ENCODE measurements at places on chromosomes 2 and 18.

DNA sequence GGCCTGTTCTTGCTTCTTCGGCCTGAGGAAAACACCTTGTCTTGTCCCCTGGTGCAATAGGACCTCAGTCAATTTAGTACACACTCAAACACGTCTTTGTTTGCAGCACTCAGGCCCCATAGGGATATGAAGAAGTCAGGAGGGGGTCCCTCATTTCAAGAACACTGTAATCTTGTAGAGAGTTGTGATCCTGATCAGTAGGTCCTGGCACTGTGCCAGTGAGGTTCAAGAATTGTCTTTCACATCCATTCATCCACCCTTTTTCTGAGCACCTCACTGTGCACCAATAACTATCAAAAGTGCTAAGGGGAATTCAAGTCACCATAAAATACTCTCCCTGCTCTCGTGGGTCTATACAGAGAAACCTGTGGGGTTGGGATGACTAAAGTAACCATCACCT is 131.4 kb upstream of the LHCGR start:
- no peak for DNase-seq

GRCh38 chr18:44536046-44536445 is 144.6 kb upstream of the SETBP1 start:
- DNase-seq: no peak

DNA sequence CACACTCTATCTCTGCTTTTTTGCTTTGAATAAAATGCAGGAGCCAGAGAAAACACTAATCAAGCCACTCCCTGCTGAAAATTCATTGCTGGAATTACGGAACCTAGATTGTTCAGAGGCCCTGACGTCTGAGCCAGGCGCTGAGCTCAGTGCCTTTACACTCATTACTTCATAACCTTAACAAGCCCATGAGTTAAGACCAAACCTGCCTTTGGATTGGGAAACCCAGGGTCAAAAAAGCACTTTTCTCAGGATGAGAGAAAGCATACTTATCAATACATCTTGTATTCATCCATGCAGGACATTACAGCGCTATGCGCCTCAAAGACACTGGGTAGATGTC is 762 bp downstream of the INO80C start:
- no peak for DNase-seq

GRCh38 chr18:79507546-79508480 is 112.1 kb downstream of the NFATC1 start:
- no peak for DNase-seq

- DNase-seq: no peak
Measured at GRCh38 chr2:242052421-242052820, 182.9 kb downstream of the RTP5 start.

GRCh38 chr2:59018737-59019136 is 777.6 kb upstream of the FANCL start:
- no peak for DNase-seq

DNA sequence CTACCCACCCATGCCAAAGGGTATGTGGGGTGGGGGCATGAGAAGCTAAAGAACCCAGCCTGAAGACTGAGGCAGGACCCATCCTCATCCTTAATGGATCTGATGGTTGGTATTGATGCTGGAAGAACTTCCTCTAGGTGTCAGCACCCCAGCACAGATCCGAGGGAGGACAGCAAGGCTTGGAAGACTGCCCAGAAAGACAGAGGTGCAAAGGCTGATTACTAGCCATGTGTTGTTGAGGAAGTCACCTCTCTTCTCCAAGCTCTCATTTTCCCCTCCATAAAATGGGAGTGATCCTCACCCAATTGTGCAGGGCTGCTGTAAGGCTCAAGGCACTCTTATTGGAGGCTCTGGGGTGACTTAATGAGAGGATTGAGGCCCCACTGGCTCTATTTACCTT is 256.5 kb downstream of the CELF4 start:
- no peak for DNase-seq

GRCh38 chr2:230865307-230865765 is 594 bp downstream of the ITM2C start:
- DNase-seq: no peak

- no peak for DNase-seq
Measured at GRCh38 chr2:13030606-13031005, 313.9 kb downstream of the TRIB2 start.

DNA sequence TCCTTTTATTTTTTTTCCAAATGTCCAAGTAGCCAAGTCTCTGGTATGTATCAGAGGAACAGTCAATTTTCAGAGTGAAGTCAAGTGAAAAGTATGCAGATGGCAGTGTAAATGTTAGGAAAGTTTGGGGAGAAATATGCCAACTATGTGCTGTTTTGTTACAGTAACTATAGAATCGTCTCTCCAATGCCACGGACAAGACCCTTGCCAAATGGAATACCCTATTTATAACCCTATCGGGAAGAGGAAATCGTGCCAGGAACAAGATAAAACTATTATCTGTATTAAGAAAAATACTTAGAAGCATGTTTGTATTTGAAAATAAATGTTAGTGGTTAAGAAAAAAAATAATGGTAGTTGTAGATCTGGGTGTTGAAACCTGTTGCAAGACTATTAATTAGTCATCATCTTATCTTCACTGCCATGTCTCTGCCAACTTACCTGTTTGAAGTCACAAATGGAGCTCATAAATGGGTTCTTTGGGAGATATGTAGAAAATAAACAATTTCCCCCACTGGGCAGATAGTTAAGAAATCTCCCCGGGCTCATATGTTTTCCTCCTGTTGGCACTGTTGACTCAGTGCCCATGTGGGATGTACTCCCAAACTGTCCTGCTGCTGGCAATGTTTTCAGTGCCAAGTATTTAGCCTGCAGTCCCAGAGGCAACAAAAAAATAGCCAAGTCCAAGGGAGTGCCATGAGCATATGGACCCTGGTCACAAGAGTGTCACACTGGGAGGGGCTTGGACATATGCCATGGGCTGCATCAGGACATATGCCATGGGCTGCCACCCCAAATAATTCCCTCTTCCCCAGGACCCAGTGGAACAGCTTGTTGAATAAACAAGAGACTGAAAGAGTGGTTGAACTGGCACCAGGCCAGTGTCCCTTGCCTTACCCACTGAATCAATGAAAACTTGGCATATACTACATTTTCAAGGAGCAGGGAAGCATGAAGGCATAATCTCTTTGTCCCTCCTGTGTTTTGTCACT is 366.9 kb downstream of the OSR1 start:
- DNase-seq: no peak

DNA sequence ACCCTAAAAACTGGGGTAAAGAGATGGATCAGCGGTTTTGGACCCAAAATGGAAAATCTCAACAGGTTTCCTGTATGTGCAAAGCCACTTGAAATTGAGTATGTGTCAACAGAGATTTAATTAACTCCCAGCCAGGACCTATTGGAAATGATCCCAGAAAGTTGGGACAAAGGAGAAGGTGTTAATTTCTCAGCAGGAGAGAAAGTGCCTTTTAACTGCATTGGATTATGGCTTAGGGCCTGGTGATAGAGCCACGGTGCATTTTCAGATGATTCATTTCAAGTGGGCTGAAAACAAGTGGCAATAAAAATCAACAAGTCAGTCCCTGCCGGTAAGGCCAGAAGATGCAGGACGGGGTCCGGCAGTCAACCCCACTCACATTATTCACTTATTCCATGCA is 80.2 kb upstream of the BCL11A start:
- no peak for DNase-seq

GRCh38 chr2:86632672-86633071 is 9.0 kb upstream of the RNF103 start:
- DNase-seq: no peak

- DNase-seq: no peak
Measured at GRCh38 chr2:143720095-143720664, 591.0 kb downstream of the ARHGAP15 start.

GRCh38 chr2:70643715-70644114 is 90.1 kb upstream of the TGFA start:
- no peak for DNase-seq

- DNase-seq: no peak
Measured at GRCh38 chr2:31420936-31421335, 6.4 kb upstream of the XDH start.

DNA sequence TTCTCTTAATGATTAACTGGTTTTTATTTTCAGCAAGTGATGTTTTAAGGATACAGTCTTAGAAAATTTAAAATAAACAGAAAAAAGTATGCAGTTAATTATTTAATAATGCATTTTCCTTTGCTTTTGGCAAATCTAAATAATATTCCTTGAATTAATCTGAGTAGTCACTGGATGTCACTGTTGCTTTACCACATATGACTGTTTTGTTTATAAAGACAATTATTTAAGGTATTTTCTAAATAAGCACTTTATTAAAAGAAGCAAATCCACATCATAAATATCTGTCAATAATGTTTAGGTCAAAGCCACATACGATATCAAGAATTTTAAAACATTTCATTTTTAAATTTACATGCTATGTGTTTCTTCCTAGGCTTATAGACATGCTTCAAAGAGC is 40.6 kb upstream of the TFPI start:
- DNase-seq: no peak

DNA sequence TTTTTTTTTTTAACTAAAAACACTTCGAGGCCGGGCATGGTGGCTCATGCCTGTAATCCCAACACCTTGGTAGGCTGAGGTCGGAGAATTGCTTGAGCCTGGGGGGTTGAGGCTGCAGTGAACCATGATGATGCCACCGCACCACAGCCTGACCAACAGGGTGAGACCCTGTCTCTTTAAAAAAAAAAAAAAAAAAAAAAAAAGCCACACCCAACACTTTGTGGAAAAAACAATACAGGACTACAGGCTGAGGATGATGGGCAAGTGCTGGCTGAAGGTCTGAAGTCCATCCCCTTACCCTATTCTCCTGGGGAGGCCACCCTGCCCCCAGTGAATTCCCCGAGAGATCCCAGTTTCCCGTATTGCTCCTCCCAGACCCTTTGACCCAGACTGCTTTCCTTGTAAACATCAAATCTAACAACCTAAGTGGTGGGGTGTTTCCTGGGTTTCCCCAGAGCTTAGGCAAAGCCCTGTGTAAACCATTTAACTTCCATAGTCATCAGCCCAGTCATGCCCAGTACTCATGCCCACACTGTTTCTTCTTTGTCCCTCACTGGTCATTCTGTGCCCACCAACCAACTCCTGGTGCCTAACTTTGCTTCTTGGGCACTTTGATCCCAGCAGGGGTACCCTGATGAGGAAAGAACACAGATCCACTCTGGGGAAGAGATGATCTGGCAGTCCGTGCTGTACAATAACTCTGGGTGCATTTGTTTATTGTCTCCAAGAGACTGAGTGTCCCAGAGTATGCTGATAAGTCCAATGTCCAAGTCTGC is 5.8 kb upstream of the TMEM37 start:
- DNase-seq: no peak

GRCh38 chr2:212975333-212975732 is 176.1 kb downstream of the IKZF2 start:
- no peak for DNase-seq

GRCh38 chr2:7844414-7844965 is 837.4 kb upstream of the ID2 start:
- DNase-seq: no peak

- DNase-seq: no peak
Measured at GRCh38 chr2:42932271-42933151, 140.1 kb upstream of the HAAO start.

DNA sequence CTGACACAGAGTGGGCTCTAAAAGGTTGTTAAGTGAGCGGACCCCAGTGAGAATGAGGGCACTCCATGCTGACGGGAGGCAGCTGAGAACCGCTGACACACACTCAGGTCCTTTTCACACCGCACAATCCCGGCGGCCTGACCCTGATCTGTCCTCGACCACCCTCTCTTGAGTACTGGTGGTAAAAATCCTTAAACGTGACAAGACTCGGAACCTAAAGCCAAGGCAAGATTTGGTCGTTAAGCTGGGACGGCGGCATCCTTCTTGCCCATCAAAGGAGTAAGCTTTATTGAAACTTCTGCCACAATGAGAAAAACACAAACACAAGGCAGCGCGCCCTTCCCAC is 569 bp downstream of the TMX3 start:
- no peak for DNase-seq

GRCh38 chr2:218095853-218096252 is 26.8 kb downstream of the RUFY4 start:
- no peak for DNase-seq

GRCh38 chr2:157415591-157416101 is 28.2 kb downstream of the CYTIP start:
- no peak for DNase-seq

GRCh38 chr2:37507703-37508102 is 163.3 kb downstream of the QPCT start:
- no peak for DNase-seq

- DNase-seq: no peak
Measured at GRCh38 chr2:19676770-19677169, 225.0 kb downstream of the TTC32 start.

GRCh38 chr2:9889812-9890261 is 46.6 kb downstream of the TAF1B start:
- DNase-seq: no peak

- DNase-seq: peak; percentile 40
Measured at GRCh38 chr18:47997338-47997780, 66.9 kb upstream of the SMAD2 start.

- no peak for DNase-seq
Measured at GRCh38 chr2:86035376-86035882, 70.3 kb downstream of the POLR1A start.

DNA sequence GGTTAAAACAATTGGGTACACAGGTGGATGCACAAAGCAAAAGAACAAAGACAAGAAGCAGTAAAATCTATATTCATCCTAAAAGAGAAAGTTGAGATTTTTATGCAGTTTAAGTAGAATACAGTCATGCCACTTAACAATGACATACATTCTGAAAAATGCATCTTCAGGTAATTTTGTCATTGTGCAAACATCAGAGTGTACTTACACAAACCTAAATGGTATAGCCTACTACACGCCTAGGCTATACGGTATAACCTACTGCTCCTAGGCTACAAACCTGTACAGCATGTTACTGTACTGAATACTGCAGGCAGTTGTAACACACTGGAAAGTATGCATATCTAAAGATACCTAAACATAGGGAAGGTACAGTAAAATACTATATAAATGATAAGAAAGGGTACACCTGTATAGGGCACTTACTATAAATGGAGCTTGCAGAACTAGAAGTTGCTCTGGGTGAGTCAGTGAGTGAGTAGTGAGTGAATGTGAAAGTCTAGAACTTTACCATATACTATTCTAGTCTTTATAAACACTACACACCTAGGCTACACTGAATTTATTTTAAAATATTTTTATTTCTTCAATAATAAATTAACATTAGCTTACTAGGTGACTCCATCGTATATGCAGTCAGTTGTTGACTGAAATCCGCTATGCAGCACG is 132.9 kb downstream of the BARD1 start:
- no peak for DNase-seq

GRCh38 chr18:46196627-46197243 is 92.5 kb downstream of the HAUS1 start:
- no peak for DNase-seq

Measured in NCI-H1930 (cell line).